ENCODE measurements at places on chromosomes 12 and 14.

DNA sequence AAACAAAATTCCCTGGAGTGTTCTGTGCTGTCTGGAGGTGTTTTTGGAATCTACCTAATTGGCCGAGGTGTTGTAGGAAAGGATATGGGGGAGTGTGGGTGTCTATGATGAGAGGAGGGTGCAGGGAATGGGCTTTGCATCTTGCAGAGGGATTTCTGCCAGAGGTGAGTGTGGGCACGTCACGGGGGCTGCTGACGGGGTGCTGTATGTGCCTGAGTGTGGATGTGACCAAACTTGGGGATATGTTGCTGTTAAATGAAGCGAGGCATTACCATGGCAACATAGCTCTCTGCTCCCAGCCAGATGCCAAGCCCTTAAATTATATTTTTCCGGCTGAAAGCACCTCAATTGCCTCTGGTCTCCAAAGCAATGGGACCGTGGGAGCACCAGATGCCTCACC, 44.3 kb upstream of the SPTLC2 start:
- DNase-seq = no peak

- DNase-seq = no peak
Observed at GRCh38 chr14:77603031-77603430, 13.4 kb downstream of the SPTLC2 start.

DNA sequence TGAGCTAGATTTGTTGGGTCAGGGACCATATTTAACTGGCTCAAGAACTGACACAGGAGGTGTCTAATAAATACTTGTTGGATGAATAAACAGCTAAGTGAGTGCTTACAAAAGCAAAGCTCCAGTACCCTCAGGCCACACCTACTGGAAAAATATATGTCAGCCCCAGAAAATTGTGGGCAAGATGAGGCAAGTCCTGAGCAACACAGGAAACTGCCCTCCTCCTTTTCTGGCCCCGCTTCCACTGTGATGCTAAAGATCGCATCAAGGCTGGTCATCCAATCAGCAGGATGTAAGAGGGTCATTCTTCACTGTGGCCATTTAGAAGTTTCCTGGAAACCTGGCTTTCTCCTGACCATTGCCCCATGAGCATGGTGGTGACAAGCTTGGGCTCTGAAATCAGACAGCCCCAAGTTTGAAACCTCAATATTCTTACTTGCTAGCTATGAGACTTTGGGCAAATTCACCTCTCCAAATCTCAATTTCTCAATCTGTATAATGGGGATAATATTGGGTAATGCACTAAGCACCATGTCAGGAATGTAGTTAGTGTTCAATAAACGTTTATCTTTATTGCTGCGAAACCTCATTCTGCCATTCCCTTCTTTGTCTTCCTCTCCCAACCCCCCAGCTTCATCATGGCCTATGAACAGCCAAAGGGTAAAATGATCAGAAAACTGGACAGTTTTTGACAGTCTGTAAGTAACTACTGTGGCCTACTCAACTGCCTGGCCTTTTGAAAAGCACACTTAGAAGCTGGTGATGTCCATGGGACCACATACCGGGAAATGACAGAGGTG, 139.3 kb upstream of the PZP start:
- peak; percentile 23 for DNase-seq

DNA sequence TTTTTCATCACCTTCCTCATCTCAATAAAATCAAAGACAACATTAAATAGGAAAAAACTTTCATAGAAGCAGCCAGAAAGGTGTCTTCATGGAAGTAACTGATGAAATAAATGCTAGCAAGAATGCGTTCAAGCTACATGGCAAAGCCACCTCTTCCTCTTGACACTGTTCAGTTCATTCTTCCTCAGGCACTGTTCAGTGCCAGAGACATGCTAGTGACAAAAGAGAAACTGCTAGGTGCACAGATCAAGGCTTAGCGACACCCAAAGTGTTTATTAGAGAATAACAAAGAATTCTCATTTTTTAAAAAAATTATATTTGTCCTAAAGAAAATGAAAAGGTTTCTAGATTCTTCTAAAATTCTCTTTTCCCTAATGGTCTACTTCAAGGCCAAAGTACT, 7.2 kb downstream of the SLC11A2 start:
- no peak for DNase-seq

DNA sequence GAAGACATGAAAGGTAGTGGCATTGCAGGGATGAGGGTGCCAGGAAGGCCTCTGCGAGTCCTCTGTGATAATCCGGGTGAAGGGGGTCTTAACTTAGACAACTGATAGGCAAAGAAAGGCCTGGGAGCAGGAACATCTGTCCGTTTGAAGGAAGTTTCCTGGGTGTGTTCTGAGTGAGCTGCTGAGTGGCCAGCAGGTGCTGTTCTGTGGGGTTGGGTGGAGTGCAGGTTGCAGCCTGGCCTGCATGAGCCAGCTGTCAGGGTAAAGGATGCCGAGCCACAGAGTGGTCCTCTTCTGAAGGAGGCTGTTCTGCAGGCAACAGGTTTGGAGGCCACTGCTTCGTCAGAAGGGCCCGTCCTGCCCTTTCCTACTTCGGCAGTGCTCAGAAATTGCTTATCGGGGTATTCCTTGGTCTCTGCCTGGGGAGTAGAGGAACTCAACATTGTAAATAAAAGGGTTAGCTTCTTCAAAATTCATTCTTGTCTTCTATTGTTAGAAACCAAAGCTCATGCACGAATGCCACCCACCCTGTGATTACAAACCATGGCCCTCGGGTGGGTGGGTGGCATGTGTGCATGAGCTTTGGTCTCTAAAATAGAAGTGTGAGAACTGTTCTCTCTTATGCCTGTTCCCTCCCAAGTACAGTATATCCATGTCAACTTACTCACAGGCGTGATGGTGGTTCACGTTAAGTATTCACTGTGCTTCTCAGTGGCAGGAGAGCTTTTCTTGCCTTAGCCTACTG, 118.9 kb downstream of the CHST11 start:
- no peak for DNase-seq

DNA sequence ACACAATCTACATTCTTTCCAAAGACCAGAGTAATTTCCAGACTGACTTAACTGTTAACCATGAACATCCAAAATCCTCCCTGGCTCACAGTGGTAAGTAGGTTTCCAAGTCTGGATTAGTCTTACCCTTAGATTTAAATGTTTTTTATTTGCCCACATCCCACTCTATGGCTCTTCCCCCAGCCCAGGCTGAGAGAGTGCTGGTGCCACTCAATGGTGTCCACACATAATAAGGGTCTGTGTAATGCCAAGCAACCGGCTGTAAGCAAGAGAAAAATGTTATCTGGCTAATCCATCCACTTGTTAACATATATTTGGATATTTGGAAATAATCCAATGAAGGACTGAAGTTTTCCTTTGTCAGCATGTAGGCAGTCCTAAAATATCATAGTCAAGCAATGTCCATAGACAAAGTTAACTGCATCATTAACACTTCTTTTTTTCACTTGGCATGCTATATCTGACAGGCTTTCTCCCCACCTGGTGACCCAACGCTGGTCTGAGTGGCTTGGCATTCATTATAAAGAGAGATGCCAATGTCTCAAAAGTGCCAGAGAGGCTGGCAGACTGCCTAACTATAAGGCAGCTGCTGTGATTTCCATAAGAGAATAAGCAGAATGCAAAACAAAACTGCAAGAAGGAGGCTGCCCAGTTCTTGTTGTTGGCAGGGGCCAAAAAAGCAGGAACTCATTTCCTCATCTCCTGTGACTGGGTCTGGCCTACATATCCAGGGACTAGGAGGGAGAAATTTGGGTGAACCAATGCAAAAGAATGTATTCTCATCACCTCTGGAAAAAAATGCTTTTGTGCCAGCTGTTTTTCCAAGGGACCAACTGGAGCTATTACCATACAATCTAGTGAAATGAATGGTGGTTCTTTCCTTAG, 13.9 kb upstream of the HOXC13 start:
- DNase-seq = no peak

GRCh38 chr12:46752396-46752795, 73.4 kb downstream of the SLC38A4 start:
- no peak for DNase-seq

GRCh38 chr14:71591929-71592328, 340.3 kb upstream of the RGS6 start:
- peak; percentile 51 for DNase-seq

DNA sequence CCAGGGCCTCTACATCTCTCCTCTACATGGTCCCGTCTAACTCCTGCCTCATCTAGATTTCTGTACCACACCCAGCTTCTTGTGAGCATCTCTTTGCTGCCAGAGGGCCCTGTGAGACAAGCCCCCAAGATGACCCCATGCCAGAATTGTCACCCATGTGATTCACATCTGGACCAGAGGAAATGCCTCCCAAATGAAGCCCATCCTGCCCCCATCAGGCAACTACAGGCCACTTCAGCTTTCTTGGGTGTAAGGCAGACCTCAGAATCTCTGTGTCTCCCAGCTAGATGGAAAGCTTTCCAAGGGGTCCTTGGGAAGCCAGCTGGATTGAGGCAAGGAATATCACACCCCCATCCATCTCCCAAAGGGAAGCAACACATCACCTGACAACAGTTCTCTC, 9.3 kb upstream of the OAS3 start:
- DNase-seq = no peak

DNA sequence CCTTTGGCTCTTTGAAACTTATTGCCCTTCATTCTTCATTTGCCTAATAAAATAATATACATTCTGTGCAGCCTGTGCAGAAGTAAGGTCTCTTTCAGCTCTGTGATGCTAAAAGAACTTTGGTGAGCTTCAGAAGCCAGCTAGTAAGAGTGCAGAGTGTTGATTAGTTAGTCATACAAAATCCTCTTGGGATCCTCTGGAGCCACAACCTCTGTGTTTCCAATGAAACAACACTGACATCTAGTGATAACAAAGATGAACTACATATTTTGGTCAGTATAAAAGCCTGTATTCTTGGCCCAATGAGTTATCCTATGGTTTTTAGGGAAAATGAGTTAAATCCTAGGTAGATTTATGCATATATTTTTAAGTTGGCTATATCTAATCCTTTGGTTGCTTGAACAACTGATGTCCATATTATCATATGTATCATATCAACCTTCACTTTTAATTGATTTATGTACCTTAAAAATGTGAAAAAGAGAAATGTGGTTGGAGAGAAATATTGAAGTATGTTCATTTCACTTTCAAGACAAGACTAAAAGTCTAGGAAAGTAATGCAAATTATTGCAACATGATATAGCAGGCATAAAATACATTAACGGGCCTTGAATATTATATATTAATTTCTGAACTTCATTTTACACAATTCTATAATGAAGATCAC, 158.4 kb downstream of the KLHL28 start:
- DNase-seq = peak; percentile 83

DNA sequence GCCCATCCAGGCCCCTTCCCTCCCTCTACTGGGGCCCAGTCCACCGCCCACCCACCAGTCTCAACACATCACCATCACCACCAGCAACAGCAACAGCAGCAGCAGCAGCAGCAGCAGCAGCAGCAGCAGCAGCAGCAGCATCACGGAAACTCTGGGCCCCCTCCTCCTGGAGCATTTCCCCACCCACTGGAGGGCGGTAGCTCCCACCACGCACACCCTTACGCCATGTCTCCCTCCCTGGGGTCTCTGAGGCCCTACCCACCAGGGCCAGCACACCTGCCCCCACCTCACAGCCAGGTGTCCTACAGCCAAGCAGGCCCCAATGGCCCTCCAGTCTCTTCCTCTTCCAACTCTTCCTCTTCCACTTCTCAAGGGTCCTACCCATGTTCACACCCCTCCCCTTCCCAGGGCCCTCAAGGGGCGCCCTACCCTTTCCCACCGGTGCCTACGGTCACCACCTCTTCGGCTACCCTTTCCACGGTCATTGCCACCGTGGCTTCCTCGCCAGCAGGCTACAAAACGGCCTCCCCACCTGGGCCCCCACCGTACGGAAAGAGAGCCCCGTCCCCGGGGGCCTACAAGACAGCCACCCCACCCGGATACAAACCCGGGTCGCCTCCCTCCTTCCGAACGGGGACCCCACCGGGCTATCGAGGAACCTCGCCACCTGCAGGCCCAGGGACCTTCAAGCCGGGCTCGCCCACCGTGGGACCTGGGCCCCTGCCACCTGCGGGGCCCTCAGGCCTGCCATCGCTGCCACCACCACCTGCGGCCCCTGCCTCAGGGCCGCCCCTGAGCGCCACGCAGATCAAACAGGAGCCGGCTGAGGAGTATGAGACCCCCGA, 6.8 kb upstream of the RNU7-1 start:
- no peak for DNase-seq

- DNase-seq = peak; percentile 84
Observed at GRCh38 chr14:52124791-52125684, 56.2 kb upstream of the NID2 start.

- no peak for DNase-seq
Observed at GRCh38 chr12:83796531-83796930, 1109.8 kb downstream of the TMTC2 start.

GRCh38 chr12:123096182-123096581, 54.7 kb downstream of the PITPNM2 start:
- no peak for DNase-seq

- no peak for DNase-seq
Observed at GRCh38 chr14:104216457-104216856, 78.1 kb downstream of the KIF26A start.

DNA sequence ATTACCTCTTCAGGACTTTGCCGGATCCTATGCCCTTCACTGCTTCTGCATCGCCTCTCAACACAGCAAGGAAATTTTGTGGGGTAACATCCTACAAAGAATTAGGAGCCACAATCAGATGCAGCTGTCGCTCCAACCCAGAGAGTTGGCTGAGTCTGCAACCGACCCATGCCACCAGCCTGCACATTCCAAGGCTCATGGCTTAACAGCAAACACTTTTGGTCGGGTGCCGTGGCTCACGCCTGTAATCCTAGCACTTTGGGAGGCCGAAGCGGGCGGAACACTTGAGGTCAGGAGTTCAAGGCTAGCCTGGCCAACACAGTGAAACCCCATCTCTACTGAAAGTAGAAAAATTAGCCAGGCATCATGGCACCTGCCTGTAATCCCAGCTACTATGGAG, 32.3 kb downstream of the LGMN start:
- DNase-seq = no peak

DNA sequence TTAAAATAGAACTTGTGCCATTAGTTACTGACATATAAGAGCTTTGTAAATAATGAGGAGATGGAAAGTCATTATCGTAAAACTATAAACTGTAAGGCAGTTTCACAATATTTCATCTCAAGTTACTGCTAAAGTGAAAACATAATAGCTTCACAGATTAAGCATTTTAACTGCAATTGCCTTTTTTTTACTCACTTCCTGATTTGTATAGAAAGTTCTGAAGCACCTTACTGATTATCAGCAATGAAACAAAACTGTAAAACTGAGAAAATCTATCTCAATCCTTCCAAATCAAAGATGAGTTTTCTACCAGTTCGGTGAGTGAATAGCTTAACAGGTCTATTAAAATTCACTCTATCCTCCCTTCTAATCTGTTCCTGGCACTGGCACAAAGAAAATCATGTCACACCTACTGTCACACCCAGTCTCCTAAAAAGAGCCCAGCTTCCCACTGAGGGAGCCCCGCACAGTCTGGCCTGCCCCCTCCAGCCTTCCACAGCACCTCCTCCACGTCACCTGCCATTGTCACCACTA, 161.4 kb upstream of the ABCD2 start:
- no peak for DNase-seq

GRCh38 chr12:130754234-130754901, 38.3 kb upstream of the RIMBP2 start:
- no peak for DNase-seq
